Activated CD4-positive, alpha-beta T cell treated with anti-CD3 and anti-CD28 coated beads for 4 hours (primary cell): ENCODE measurements at places on chromosomes 2 and 18.

DNA sequence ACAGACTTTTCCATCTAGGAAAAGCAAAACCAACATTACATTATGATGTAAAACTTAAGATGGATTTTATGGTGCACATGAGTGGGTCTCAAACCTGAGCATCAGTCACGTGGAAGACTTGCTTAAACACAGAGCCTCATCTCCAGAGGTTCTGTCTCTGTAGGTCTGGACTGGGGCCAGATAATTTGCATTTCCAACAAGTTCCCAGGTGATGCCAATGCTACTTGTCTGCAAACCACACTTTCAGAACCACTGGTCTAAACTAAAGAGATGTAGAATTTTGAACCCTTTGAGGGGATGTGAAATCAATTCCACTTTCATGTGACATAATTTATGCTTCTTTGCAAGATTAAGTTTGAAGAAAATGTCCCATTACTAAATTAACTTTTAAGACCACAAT lies 522.8 kb downstream of the MBD2 start:
- DNase-seq: no peak

GRCh38 chr2:234555161-234555560 lies 58.3 kb upstream of the ARL4C start:
- DNase-seq: no peak

DNA sequence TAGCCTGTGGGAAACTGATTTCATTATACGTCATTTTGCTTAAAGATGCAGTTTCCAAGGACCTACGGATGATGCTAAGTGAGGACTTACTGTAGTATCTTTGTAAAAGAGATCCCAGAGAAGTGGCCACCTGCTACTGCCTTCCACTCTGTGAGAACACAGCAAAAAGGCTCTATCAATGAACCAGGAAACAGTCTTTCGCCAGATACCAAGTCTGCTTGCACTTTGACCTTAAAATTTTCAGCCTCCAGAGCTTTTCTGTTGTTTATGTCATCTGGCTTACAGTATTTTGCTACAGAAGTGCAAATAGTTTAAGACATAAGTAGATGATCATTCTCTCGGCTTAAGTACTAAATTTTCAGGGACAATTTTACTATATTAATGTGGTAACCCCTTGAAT lies 847.9 kb upstream of the CHAC2 start:
- DNase-seq: no peak

- no peak for DNase-seq
These were observed 42.5 kb downstream of the LRRC30 start for GRCh38 chr18:7273301-7273921.

DNA sequence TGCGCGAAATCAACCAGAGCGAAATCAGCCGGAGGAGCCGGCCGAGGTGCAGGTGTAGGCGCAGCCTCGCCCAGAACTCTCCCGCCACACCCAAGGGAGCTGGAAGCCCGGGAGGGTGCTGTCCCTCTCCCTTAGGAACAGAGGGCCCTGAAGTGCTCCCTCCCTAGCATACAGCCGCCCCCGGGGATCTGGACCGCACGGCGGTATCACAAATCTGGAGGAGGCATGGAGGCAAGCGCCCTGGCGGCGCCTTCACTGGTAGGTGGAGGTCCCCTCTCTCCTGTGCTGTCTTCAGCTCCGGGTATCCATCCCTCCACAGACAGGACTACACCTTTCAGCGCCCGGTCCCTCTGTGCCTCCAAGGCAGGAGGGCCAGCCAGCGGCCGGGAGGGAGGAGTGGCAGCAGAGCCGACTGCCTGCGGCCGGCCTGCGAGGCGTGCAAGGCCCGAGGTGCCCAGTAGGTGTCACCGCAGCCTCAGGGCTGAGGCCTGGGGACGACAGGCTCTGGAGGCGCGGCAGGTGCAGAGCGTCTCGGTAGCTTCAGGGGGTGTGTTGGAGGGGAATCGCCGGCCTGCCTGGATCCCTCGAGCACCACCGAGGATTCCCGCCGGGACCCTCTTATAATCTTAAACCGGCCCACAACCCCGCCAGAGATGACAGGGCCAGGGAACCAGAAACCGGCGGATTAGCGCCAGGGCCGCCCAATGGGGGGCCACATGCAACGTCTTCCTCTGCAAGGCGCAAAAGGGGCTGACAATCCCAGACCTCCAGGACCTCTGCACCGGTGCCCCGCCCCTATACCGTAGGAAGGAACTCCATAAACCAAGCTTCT lies 2.8 kb downstream of the IHH start:
- peak; percentile 70 for DNase-seq

DNA sequence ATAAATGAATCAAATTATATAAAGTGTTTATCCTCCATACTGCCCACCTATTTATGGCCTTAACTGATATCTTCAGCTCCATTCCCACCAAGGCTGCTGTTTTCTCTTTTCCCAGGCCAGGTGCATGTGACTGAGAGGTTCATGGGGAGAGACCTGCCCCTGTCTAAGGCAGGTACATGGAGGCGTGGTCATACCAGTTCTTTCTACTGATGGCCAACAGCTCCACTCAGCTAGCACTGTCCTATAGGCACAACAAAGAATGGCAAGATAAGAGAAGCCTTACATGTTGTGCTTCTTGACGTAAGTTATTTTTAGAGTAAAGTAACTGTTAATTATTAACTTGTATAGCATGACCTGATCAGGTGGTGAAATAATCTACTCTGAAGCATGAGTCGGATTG lies 16.8 kb downstream of the AKAIN1 start:
- DNase-seq: no peak

DNA sequence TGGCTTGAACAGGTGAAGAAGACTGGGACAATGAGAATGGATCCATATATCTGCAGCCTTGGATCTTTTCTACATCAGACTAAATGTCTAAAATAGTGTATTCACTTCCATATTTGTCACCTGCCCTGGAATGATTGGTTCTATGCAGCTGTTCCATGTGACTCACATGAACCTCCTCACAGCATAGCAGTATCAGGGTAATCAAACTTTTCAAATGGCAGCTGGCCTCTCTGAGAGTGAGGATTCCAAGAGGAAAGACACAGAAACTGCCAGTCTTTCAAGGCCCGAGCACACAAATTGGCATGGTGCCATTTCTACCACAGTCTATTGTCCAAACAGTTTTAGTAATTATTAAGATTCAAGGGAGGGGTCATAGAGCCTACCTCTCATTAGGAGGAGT lies 859.3 kb downstream of the BCL11A start:
- DNase-seq: no peak

DNA sequence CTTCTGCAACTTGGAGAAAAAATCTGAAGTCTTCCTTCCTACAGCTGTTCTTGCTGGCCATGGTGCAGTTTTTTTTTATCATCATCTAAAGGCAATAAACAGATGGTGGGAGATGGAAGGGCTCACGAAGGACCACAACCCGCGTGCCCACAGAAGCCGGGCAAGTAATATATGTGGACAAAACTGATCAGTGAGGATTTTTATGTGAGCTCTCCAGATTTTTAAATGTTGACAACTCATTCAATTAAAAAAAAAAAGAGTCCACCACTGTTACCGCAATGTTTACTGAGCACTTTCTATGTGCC lies 55.9 kb upstream of the CREB1 start:
- no peak for DNase-seq

DNA sequence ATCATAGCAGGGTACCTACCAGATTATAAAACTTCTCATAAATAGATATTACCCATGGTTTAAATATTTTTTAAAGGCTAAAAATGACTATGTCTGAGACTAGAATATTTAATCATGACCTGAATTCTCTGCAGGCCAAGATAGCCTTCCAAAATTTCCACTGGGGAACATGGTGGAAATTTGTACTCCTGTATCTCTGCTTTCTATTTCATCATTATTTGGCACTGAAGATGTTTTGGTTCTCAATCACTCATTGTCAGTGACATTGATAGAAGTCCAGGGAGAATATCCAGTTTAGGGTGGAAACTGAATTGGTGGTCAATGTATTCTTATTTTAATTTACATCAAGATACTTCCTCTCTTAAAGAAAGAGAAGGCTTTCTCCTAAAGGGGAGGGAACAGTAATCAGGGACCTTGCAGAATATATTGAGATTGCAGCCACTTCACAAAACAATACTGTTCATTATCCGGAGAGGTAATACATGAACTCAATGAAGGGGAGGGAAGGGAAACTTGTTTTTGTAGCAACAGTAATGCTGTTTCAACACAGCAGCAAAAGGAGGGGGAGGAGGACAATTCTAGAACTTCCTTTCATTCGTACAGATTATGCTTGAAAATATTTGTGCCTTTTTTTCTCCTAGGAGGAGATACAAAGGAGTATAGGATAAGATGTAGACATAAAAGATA lies 34.1 kb downstream of the EEF1B2 start:
- no peak for DNase-seq

DNA sequence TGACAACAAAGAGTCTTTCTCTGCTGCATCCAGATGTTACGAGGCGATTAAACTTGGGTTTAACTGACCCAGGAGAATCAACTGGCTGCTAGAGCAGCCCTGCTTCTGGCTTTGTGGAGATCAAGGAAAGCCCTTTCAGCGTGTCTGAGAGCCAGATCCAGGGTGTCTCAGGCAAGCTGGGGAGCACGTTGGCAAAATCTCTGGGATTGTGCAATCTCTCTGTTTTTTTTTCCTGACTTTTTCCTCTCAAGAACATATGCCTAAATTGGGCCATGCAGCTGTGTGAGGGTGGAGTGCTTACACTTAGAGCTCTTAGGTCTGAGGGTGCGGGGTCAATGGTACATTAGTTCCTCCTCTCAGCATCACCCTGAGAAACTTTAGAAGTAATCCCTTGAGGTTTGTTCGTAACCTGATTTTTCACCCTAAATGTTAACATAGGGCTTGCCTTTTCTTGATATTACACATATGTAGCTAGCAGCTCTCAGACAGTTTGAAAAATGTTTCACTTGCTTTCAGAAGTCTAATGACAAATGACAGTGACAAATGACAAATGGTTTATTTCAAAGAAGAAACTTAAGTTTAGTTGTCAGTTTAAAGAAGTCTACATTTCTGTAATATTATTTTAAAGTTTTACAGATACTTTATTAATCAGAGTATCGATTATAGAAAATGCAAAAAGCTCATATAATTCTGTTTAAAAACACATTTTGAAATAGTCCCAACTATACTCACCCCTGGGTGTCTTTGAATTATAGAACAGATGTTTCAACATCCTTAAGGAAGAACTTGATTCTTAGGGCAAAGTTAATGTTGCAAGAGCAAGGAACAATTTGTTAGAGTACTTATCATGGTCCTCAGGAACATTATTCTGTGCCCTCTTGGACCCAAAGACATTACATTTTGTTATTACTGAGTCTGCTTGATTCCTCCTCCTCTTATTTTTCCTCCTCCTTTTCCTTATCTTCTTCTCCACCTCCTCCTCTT lies 38.4 kb upstream of the ZSWIM2 start:
- no peak for DNase-seq

DNA sequence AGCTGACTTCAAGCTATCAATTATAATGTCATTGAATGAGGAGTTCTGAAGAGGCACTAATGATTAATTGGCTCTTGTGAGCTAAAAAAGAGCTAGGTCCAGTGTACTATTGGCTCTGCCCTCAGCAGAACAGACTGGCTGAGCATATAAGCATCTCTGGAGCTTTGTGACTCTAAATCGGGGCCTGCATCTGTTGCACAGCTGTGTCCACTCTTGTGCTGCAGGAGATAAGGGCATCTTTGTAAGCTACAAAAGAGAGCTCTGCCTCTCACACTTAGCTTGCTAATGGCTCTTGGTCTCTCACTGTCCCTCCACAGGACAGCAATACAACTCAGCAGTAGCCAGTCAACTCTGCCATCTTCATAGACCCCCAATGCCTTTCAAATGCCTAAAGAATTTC lies 61.5 kb upstream of the L3MBTL4 start:
- DNase-seq: no peak

- DNase-seq: no peak
These were observed at the start of gene HOXD8 for GRCh38 chr2:176128982-176129796. HOXD8 (plus strand) TSS chr2:176129705; CDS start chr2:176130367, 662 bp downstream.

DNA sequence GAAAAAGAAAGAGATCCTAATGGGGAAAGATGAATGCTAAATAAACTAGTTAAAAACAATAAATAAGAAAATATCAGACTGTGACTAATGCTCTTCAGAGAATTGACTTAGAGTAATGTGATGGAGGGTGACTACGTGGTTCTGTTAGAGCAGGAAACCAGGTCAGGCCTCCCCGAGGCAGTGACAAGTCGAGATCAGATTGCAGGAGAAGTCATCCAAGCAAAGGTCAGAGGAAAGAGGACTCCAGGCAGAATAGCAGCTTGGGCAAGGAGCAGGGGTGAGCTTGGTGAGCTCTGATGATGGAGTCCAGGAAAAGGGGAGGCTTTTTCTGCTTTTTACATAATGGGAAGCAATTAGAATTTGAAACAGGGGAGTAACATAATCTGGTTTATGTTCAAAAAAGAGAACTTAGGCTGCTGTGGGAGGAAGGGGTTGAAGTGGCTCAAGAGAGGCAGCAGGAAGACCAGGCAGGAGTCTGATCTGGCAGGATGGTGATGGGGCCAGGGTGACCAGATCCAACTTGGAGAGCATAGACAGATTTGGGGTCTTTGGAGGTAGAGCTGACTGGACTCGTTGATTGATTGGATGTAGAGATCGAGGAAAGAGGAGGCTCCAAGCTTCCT lies 27.3 kb upstream of the ITGB6 start:
- no peak for DNase-seq

DNA sequence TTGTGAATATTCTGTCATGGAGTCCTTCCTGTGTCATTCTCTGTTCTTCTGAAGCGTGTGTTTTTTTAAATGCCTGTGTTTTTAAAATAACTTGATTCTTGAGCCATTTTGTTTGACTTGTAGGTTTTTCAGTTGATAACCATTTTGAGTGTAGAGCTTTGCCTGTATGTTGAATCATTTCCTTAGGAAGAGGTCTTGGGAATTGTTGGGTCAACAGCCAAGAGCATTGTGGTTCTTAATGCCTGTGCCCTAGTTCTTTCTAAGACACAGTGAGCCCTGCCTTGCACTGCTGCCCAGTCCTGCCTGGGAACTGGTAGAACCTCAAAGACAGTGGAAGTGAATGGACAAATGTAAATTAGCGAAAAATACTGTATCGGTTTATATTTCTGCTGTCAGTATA lies 25.9 kb downstream of the RAB12 start:
- no peak for DNase-seq

DNA sequence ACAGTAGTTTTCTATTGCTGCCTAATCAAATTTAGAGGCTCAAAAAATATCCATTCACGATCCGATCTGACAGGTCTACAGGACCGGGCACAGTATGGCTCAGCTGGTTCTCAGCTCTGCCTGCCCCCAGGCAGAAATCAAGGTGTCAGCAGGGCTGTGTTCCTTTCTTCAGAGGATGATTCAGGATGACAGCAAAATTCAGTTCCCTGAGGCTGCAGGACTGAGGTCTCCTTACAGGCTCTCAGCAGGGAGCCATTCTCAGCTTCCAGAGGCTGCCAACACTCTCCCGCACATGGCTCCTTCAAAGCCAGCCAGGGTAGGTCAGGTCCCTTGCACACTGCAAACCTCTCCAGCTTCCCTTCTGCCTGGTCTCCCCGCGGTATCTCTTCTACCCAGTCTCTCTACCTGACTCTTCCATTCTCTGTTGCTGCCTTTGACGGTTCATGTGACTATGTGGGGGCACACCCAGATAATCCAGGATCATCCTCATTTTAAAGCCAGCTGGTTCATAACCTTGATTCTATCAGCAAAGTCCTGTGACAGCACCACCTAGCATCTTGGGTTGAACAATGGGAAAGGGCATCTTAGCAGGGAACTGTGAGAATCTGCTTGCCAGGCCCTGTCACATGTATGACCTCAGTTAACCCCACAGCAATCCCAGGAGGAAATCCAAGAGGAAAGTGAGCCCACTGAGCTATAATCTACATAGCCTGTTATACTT lies 50.4 kb downstream of the UXS1 start:
- DNase-seq: no peak
